Fibroblast of villous mesenchyme (primary cell): ENCODE measurements at places on chromosomes 6 and 20. TPM values are rescaled to one million over a fixed set of nuclear protein-coding genes. Genes with fewer than 3 reads are reported as not detected.

BPI gene
- total RNA-seq: not detected in 2 replicates

ELOVL2 gene
- total RNA-seq: 1.6 and 2.6 TPM in 2 replicates

DNA sequence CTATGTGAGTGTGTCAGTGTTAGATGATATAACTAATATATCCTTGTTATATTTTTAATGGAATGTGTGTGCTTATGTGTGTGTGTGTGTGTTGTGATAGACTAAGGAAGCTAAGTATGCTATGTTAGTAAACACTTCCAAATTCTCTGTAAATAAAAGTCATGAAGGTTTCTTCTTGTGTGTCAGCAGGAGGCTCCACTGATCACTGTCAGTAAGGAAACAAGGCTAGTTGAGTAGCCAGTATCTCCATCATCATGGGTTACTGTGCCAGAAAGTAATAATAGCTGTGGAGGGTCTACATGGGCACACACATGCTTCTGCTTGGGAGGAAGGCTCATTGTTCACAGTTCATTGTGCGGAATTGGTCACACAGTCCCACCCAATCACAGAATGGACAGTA is 302.8 kb upstream of the RNF217 start:
- no peak for DNase-seq

- no peak for DNase-seq
Measured at GRCh38 chr6:130148181-130148580, 74.6 kb downstream of the SAMD3 start.
